ENCODE measurements at places on chromosomes 13 and 19. TPM values are rescaled to one million over a fixed set of nuclear protein-coding genes. Genes with fewer than 3 reads are reported as not detected.

The CEACAM21 gene
- not detected for total RNA-seq

The RINL gene
- total RNA-seq, result 0.65 TPM

The ZIM2 gene
- total RNA-seq, result not detected

DNA sequence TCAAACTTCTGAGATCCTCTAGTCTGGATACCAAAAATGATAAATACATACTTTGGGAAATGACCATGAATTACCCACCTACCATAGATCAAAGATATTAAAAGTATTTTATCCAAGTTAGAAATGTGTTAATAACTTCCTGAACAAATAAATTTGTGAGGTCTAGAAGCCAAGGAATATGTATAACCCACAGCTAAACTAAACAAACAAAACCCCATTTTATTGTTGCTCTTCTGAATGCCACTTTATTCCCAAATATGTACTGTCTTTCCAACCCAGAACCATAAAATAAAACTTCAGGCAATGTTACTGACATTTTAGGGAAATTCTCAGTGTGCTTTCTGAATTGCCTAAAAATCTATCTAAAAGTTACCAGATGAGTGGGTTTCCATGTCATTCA lies 35.1 kb downstream of the UBL3 start:
- no peaks in the 10 kb centered on the region for H3K27me3 ChIP-seq
- no peaks in the 10 kb centered on the region for H3K36me3 ChIP-seq
- H3K27ac ChIP-seq, result no peak overlapping the region
- no peak overlapping the region for H3K4me3 ChIP-seq
- H3K4me1 ChIP-seq, result peaks cover 42% of the 10 kb centered on the region

DNA sequence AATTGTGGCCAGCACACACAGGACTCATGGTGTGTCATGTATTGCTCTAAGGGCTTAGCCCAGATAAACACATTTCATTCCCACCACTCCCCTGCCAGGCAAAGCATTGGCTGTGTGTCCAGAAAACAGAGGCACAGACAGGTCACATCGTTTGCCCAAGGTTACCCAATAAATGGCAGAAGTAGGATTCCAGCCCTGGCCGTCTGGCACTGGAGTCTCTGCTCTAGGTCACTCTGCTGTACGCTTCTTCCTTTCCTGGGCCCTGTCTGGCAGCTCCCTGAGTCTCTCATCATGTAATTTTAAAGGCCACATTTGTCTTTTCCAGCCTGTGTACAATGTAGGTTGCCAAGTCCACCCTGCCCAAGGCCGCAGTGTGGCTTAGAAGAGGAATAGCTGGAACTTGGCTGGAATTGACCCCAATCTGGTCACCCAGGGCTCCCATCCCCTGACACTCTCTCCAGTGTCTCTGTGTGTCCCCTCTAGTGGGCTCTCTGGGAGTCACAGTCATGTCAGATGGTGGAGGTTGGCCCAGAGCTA lies 264.5 kb upstream of the TSHZ3 start:
- no peak overlapping the region for H3K4me3 ChIP-seq
- H3K27me3 ChIP-seq, result no peaks in the 10 kb centered on the region
- H3K27ac ChIP-seq, result no peak overlapping the region

DNA sequence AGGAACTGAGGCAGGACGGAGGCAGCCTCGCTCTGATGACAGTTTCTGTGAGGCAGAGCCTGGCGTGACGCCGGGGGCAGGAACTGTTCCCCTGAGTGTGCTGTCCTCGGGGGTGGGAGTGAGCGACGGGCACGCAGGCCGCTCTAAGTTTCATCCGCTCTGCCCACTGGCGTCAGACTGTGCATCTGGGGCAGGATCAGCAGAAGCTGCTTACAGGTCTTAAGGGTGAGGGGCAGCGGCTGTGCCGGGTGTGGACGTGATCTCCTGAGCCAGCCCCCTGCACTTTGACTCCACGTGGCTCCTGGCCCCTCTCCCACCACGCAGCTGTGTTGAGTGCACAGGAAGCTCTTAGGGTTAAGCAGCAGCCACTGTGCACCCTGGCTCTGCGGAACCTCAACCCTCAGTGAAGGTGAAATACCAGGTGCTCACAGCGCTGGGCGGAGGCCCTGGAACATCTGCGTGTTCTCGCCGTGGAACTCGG lies 1.5 kb downstream of the GRK1 start:
- no peaks in the 10 kb centered on the region for H3K36me3 ChIP-seq
- H3K4me3 ChIP-seq, result no peak overlapping the region
- H3K27me3 ChIP-seq, result peaks cover 5% of the 10 kb centered on the region
- no peak overlapping the region for H3K27ac ChIP-seq
- H3K4me1 ChIP-seq, result no peaks in the 10 kb centered on the region

- H3K4me1 ChIP-seq, result peaks cover 16% of the 10 kb centered on the region
- no peak for DNase-seq
- H3K27me3 ChIP-seq, result no peaks in the 10 kb centered on the region
- no peaks in the 10 kb centered on the region for H3K36me3 ChIP-seq
Observed at GRCh38 chr13:43389983-43390382, 366.6 kb downstream of the DNAJC15 start.
